ENCODE measurements at places on chromosomes 3 and 15. TPM values are rescaled to one million over a fixed set of nuclear protein-coding genes. Genes with fewer than 3 reads are reported as not detected.
A peak's percentile ranks its signal among the peaks of the same experiment; 100 is the strongest.

- no peaks in the 10 kb centered on the region for H3K4me1 ChIP-seq
- no peaks in the 10 kb centered on the region for H3K27me3 ChIP-seq
- no peaks in the 10 kb centered on the region for H3K36me3 ChIP-seq
- no peak for DNase-seq
- H3K27ac ChIP-seq, result no peak overlapping the region
Measured at GRCh38 chr3:60674870-60675269, 576.4 kb downstream of the FHIT start.

GRCh38 chr3:37506956-37507535 is 332.7 kb upstream of the LRRFIP2 start:
- no peak overlapping the region for H3K4me3 ChIP-seq
- H3K4me1 ChIP-seq, result peaks cover 7% of the 10 kb centered on the region
- H3K27me3 ChIP-seq, result no peaks in the 10 kb centered on the region

Gene CGNL1
- total RNA-seq, result 14.7 TPM

GRCh38 chr3:115384381-115384780 is 237.3 kb upstream of the ZBTB20 start:
- no peak for DNase-seq
- H3K36me3 ChIP-seq, result no peaks in the 10 kb centered on the region
- H3K4me3 ChIP-seq, result no peak overlapping the region
- H3K27ac ChIP-seq, result no peak overlapping the region
- no peaks in the 10 kb centered on the region for H3K27me3 ChIP-seq

GRCh38 chr3:13788522-13789424 is 91.1 kb downstream of the WNT7A start:
- H3K4me3 ChIP-seq, result no peak overlapping the region
- H3K27me3 ChIP-seq, result peaks cover 90% of the 10 kb centered on the region
- H3K4me1 ChIP-seq, result no peaks in the 10 kb centered on the region
- H3K36me3 ChIP-seq, result no peaks in the 10 kb centered on the region
- H3K27ac ChIP-seq, result no peak overlapping the region

GRCh38 chr3:115141033-115141757 is 5.9 kb downstream of the ZBTB20 start:
- H3K27ac ChIP-seq, result no peak overlapping the region
- no peaks in the 10 kb centered on the region for H3K36me3 ChIP-seq
- no peak overlapping the region for H3K4me3 ChIP-seq
- no peak for DNase-seq
- no peaks in the 10 kb centered on the region for H3K27me3 ChIP-seq
- H3K4me1 ChIP-seq, result no peaks in the 10 kb centered on the region

GRCh38 chr15:66882251-66883020 is 180.4 kb downstream of the SMAD6 start:
- H3K36me3 ChIP-seq, result no peaks in the 10 kb centered on the region
- H3K4me1 ChIP-seq, result peaks cover 31% of the 10 kb centered on the region
- H3K4me3 ChIP-seq, result no peak overlapping the region
- DNase-seq, result no peak
- no peak overlapping the region for H3K27ac ChIP-seq

- no peaks in the 10 kb centered on the region for H3K27me3 ChIP-seq
- peaks cover 4% of the 10 kb centered on the region for H3K4me1 ChIP-seq
- no peaks in the 10 kb centered on the region for H3K36me3 ChIP-seq
- no peak for DNase-seq
Measured at GRCh38 chr15:62782071-62782841, 260.3 kb upstream of the TPM1 start.

Gene PIGB
- total RNA-seq, result 16.5 TPM

DNA sequence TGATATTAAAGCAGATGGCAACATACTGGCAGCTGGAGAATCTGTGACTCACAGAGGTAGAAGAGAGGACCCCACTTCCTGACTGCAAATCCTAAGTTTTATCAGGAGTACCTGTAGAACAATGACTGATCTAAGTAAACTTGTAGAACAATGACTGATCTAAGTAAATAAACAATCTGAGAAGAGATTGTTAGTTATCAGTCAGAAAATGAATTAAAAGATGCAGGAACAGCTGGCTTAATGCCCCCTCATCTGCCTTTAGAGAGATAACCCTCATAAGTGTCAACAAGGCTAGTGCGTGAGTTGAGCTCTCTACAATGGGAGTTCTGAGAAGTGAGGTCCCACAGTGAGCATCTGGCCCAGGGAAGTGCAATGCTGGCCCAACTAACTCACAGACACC is 14.6 kb downstream of the ACAD11 start:
- H3K27ac ChIP-seq, result no peak overlapping the region
- H3K36me3 ChIP-seq, result peaks cover 20% of the 10 kb centered on the region
- DNase-seq, result no peak
- H3K4me1 ChIP-seq, result no peaks in the 10 kb centered on the region
- no peaks in the 10 kb centered on the region for H3K27me3 ChIP-seq

GRCh38 chr3:186743666-186744065 is 26.5 kb downstream of the KNG1 start:
- H3K4me3 ChIP-seq, result no peak overlapping the region
- H3K36me3 ChIP-seq, result no peaks in the 10 kb centered on the region
- DNase-seq, result no peak
- H3K4me1 ChIP-seq, result no peaks in the 10 kb centered on the region

DNA sequence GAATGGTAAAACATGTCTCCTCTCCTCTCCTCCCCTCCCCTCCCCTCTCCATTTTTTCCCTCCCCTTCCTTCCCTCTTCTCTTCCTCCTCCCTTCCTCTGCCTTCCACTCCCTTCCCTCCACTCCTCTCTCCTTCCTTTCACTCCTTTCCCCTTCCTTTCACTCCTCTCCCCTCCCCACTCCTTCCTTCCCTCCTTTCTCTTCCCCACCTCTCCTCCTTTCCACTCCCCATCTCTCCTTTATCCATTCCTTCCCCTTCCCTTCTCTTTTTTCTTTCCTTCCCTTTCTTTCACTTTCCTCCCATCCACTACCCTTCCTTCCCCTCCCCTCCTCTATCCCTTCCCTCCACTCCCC is 621.9 kb downstream of the AGBL1 start:
- no peak overlapping the region for H3K27ac ChIP-seq
- H3K27me3 ChIP-seq, result no peaks in the 10 kb centered on the region
- no peak overlapping the region for H3K4me3 ChIP-seq
- H3K4me1 ChIP-seq, result no peaks in the 10 kb centered on the region
- no peak for DNase-seq
- no peaks in the 10 kb centered on the region for H3K36me3 ChIP-seq

GRCh38 chr3:66115858-66116654 is 77.3 kb upstream of the MAGI1 start:
- peaks cover 11% of the 10 kb centered on the region for H3K4me1 ChIP-seq
- no peak for DNase-seq
- H3K27ac ChIP-seq, result peak overlapping the region; percentile 1
- no peak overlapping the region for H3K4me3 ChIP-seq
- no peaks in the 10 kb centered on the region for H3K27me3 ChIP-seq

DNA sequence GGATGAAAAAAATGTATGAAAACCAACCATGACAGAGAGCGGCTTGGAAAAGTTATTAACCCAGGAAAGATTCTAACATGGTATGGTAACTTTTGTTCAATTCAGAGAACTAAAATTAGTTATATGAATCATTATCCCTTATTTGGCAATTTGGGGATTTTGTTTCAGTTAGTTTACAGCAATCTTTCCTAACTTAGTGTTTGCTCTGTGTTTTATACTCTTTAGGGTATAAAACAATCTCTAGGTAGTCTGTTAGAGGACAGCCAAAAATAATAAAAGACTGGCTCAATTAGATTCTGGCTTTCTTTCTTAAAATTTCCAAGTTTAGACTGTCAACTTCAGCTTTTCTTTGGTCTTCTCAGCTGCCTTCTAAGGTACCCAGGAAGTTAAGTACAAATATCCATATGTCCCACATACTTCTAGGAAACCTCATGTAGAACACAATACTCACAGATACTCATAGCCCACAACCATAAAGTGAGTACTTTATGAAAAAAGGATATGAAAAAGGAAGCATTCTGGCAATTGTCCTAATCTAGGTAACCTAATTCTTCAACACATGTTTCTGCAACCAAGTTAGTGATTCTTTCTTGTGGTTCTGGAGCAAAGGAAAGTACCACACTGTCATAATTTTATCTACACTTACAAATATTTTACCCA is 849.3 kb downstream of the ROBO1 start:
- DNase-seq, result no peak
- H3K4me1 ChIP-seq, result peaks cover 11% of the 10 kb centered on the region
- no peak overlapping the region for H3K4me3 ChIP-seq
- no peaks in the 10 kb centered on the region for H3K27me3 ChIP-seq

DNA sequence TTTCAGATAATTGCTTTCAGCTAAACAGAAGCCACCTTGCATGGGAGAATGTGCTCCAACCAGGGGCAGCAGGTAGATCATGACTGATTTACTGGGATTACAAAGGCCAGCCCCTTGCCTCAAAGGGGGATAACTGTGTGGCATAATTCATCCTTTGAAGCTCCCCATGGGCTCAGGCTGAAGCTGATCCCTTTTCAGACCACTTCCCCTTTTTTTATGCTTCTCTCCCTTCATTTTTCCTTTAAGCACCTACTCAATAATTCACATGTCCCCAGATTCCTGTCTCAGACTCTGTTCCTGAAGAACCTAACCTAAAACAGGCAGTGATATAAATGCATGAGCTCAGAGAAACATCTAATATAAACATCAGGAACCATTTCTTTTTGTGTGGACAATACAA is 8.2 kb upstream of the MYRIP start:
- H3K4me1 ChIP-seq, result no peaks in the 10 kb centered on the region
- H3K27me3 ChIP-seq, result no peaks in the 10 kb centered on the region
- no peak for DNase-seq
- no peak overlapping the region for H3K27ac ChIP-seq

Gene CHRD
- total RNA-seq, result 5.1 TPM

GRCh38 chr3:59995563-59995962 is 945.7 kb upstream of the CFAP20DC start:
- H3K27ac ChIP-seq, result no peak overlapping the region
- no peaks in the 10 kb centered on the region for H3K27me3 ChIP-seq
- DNase-seq, result no peak
- H3K4me3 ChIP-seq, result no peak overlapping the region
- no peaks in the 10 kb centered on the region for H3K36me3 ChIP-seq

GRCh38 chr15:100094127-100094510 is 247.7 kb downstream of the ADAMTS17 start:
- H3K4me3 ChIP-seq, result no peak overlapping the region
- no peaks in the 10 kb centered on the region for H3K4me1 ChIP-seq
- H3K27me3 ChIP-seq, result no peaks in the 10 kb centered on the region
- H3K27ac ChIP-seq, result no peak overlapping the region
- H3K36me3 ChIP-seq, result no peaks in the 10 kb centered on the region

DNA sequence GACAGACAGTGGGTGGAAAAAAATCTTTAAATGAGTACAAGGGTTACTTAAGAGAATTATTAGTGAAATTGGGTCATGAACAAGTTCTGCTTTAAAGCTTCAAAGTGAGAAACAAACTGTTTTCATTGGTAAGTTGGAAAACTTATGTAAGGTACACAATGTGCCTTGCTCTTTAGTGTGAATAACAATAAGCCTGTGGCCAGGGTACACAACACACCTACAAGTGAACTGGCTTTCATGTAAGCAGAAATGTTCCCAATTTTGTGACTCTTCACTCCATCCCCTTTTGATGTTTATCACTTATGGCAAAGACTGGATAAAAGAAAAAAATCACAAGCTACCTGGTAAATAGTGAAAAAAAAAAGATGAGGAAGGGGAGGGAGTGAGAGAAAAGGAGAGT is 253.7 kb downstream of the ZBTB20 start:
- no peak for DNase-seq
- H3K27me3 ChIP-seq, result no peaks in the 10 kb centered on the region
- no peaks in the 10 kb centered on the region for H3K4me1 ChIP-seq
- H3K36me3 ChIP-seq, result no peaks in the 10 kb centered on the region
- no peak overlapping the region for H3K27ac ChIP-seq

Gene ADGRG7
- total RNA-seq, result not detected

- no peak overlapping the region for H3K27ac ChIP-seq
- H3K4me1 ChIP-seq, result no peaks in the 10 kb centered on the region
- H3K4me3 ChIP-seq, result no peak overlapping the region
Measured at GRCh38 chr3:192879346-192880031, 38.2 kb downstream of the MB21D2 start.

DNA sequence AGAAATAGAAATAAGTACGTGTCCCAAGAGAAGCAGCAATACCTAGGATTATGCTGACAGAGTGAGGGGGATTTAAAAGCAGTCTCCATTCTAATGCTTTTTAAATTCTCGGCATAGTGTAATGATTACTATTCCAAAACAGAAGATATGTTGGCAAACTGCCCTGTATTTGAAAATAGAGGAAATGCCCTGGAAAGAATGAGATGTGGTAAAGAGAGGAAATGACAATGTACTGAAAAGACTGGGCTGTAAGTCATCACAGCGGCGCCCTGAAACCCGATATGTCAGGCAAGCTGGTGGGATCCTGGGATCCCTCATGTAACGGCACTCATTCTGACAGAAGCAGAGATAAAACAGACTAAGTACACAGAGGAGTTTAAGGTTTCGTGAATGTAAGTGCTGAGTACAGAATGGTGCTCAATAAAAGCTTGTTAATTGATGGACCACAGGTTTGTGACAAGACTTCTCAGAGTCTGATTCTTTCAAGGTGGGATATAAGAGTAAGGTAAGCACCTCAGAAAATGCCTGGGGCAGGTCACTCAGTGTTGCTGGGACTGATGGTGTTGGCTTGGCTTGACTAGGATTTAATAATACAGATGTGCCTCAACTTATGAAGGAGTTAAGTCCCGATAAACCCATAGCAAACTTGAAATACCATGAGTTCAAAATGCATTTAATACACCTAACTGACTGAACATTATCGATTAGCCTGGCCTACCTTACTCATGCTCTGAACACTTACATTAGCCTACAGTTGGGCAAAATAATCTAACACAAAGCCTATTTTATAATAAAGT is 91.4 kb downstream of the NFKBIZ start:
- no peaks in the 10 kb centered on the region for H3K36me3 ChIP-seq
- no peak overlapping the region for H3K27ac ChIP-seq
- no peak for DNase-seq
- H3K4me1 ChIP-seq, result peaks cover 3% of the 10 kb centered on the region
- no peak overlapping the region for H3K4me3 ChIP-seq

GRCh38 chr15:41955807-41956525 is 16.4 kb downstream of the EHD4 start:
- H3K4me1 ChIP-seq, result peaks cover 38% of the 10 kb centered on the region
- no peak for DNase-seq
- H3K4me3 ChIP-seq, result no peak overlapping the region
- peaks cover 38% of the 10 kb centered on the region for H3K36me3 ChIP-seq

Gene BNC1
- total RNA-seq, result 23.7 TPM

- no peak for DNase-seq
- H3K27ac ChIP-seq, result no peak overlapping the region
- H3K36me3 ChIP-seq, result no peaks in the 10 kb centered on the region
Measured at GRCh38 chr3:140532793-140533330, 145.0 kb upstream of the TRIM42 start.

- no peak for DNase-seq
- H3K27me3 ChIP-seq, result no peaks in the 10 kb centered on the region
- no peaks in the 10 kb centered on the region for H3K4me1 ChIP-seq
- no peaks in the 10 kb centered on the region for H3K36me3 ChIP-seq
- H3K4me3 ChIP-seq, result no peak overlapping the region
Measured at GRCh38 chr3:160480931-160481330, 31.3 kb upstream of the TRIM59 start.

DNA sequence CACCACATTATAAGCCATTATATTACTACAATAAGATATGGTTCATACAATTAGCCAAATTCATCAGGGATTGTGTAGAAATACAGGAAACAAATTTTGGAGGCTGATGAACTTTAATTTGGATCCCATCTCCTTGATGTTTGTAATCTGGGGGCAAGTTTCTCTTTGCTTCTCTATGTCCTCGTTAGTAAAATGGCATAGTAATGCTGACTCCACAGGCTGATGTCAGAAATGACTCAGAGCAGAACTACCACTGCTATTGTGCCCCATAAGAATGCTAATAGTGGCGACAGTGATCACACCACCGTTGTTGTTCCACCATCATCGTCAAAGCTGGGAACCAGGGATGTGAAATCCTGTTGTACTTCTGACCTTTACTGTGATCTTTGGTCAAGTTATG is 722.3 kb upstream of the LMCD1 start:
- no peaks in the 10 kb centered on the region for H3K27me3 ChIP-seq
- no peaks in the 10 kb centered on the region for H3K36me3 ChIP-seq
- no peak overlapping the region for H3K4me3 ChIP-seq
